Left renal cortex interstitium (tissue), 4 donors: ENCODE measurements at places on chromosomes 16 and 17.

- DNase-seq: no peak
Observed at GRCh38 chr17:3025421-3026124, 37.8 kb downstream of the OR1D5 start.

DNA sequence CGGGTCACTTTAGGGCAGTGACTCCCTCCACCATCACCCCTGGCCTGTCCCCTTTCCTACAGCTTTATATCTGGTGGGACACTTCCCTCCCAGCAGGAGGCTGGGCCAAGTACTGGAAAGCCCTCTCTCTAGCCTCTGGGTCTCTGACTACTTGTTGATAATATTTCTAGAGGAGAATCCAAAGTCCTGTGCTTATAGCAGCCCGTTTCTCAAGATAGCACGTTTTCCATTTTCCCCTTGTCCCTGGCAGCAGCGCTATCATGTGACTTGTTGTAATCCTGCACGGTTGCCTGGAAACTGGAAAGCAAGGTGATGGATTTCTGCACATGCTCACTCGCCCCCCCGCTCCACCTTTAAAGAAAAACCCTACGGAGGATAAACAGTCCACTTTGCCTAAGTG lies 3.3 kb upstream of the AXIN2 start:
- DNase-seq: no peak

DNA sequence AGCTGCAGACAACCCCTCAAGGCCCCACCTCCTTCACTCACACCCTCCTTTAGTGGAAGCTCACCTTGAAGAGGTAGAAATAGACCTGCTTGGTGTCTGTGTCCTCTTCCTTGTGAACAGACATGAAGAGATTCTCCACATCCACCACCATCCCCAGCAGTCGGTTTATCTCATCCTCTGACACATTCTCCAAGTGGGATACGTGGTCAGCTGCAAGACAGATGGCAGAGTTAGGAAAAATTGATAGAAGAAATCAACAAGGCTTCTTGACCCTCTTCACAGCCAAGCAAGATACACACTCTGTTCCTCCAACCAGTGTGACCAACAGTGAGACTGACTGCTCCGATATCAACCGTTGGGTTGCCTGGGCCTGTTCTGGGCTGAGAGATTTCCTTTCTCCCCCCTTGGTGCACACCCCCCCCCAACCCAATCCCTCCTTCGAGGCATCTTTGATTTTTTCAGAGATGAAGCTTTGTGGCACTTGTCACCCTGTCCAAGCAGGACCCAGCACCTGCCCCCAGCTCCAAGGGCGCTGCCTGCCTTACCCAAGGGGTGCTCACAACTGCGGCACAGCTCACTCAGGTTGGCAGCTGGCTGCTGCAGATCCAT lies 902 bp downstream of the KAT2A start:
- DNase-seq: no peak

- no peak for DNase-seq
Observed at GRCh38 chr16:68242085-68242484, 3.1 kb upstream of the PLA2G15 start.

GRCh38 chr17:15255713-15256454 lies 9.2 kb downstream of the PMP22 start:
- no peak for DNase-seq

DNA sequence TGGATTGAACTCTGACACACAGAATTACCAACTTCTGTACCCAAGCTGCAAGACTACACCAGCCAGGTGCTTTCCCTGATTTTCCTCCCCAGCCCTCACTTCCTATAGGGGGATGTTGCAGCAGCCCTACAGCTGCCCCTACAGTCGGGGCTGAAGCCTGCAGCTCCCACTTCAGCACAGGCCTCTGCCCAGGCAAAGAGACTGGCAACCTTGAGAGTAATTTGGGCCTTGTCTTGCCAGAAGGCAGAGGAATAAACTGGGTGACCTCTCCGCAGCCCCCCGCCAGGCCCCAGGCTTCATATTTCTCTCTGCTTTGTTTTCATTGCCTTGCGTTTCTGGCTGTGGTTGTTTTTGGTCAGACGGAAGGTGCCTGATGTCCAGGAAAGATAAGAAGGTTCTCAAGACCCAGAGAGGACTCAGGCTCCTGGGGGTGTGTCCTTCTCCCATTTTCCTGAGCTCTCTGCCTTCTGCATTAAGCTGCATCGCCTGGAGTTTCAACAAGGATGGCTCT lies 32.0 kb downstream of the SLC6A4 start:
- no peak for DNase-seq

DNA sequence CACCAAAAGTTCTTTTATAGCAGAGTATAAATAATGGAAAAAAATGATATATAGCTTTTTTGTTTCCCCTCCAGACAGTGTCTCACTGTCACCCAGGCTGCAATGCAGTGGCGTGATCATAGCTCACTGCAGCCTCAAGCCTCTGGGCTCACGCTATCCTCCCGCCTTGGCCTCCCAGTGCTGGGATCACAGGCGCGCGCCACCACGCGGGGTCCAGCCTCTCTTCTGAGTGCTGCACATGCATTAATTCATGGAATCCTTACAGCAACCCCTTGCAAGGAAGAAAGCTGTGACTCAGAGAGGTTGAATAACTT lies 18.0 kb upstream of the ZNF629 start:
- no peak for DNase-seq

DNA sequence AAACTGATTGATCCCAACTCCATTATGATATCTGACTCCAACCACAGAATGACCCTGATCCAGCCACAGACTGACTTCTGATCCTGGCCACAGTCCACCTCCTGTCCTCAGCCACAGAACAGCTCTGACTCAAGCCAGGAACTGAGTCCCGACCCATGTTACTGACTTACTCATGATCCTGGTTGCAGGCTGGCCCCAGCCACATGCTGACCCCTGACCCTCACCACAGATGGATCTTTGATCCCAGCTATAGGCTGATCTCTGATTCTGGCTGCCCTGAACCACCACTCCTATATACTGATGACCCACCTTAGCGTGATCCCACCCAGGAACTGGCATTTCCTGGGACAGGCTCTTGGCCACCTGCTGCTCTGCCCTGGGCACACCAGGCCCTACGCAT lies 32.2 kb upstream of the IL21R start:
- no peak for DNase-seq

DNA sequence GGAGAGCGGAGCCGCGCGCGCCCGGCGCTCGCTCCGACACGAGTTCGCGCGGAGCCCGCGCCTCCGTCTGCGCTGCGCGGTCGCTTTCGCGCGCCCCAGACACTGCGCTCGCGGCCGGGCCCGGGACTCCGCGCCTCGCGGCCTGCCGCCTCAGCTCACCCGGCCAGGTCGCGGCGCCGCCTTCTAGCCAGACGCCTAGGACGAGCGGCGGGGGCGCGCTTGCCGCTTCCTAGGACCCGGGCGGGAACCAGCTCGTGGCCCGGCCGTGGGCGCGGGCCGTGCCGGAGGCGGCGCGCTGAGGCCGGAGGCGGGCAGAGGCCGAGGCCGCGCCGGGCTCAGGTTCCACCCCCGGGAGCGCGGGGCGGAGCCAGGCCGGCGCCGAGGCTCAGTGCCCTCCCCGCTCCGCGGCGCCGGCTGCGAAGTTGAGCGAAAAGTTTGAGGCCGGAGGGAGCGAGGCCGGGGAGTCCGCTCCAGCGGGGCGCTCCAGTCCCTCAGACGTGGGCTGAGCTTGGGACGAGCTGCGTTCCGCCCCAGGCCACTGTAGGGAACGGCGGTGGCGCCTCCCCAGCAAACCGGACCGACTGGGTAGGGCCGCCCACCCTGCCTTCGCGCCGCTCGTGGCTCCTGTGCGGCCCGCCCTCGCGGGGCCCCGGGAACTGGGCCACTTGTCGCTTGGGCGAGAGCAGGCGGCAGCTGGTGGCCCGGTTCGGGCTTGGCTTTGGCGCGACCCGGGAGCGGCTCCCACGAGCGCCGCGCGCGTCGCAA lies at the start of gene SPHK1:
TSS of gene SPHK1 (plus strand) at position 388 of the 765 bp plus-strand sequence. CDS start 1,036 bp downstream, outside the sequence.
- DNase-seq: no peak

DNA sequence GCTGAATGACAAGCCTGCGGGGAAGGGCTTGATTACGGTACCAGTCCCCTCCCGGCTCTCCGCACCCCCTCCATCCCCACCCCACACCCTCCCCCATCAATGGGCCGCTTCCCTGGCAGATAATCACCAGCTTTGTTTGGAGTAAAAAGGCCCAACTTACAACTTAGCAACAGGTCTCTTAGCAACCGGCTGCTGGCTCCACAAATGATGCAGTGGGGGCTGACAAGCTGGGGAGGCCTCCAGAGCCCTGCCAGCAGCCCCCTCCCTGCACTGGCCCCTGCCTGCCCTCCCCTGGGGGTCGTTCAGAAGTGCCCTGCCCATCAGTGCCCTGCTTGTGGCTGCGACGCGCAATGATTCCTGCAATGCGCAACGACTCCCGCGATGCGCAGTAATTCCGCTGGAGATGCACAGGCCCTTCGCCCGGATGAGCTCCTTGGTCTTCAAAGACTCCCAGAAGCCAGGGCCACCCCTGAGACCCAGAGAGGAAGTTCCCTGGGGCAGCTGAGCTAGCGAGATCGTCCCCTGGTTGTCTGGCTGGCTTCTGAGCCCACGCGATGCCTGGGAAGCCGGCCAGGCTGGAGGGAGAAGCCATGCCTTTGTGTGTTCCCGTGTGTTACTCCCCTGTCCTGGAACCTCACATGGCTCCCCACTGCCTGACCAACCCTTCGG lies 23.3 kb downstream of the CPNE2 start:
- no peak for DNase-seq

GRCh38 chr16:47150067-47150466 lies 6.3 kb upstream of the NETO2 start:
- no peak for DNase-seq

DNA sequence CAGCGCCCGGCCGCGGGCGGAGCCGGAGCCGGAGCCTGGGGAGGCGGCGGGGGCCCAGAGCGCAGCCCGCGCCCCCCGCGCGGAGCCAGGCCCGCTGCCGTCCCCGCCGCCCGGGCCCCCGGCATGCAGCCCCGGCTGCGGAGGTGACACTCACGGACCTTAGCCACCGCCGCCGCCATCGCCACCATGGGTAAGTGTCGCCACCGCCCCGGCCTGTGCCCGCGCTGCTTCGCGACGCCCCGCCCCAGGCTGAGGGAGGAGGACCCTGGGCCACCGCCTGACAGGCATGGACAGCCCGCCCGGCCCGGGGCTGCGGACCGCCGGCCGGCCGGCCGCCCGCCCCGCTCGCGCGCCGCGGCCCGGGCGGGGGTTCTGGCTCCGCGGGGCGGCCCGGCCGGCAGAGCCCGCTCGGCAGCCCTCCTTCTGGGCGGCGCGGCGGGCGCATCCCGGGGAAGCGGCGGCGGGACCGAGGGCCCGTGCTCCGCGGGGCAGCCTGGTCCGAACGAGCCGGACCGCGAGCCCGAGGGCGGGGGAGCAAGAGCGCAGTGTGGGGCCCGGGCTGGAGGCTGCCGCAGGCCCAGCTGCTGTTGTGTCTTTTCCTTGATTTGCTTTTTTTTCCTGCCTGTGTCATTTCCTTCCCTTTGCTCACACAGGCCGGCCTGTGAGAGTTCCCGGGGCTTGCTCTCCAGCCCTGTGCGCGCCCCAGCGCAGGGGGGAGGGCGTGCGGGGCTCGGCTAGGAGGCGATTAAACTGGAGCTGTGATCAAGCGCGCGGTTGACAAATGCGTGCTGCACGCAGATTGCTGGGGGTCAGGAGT lies 565 bp downstream of the MAP3K3 start:
- DNase-seq: no peak

DNA sequence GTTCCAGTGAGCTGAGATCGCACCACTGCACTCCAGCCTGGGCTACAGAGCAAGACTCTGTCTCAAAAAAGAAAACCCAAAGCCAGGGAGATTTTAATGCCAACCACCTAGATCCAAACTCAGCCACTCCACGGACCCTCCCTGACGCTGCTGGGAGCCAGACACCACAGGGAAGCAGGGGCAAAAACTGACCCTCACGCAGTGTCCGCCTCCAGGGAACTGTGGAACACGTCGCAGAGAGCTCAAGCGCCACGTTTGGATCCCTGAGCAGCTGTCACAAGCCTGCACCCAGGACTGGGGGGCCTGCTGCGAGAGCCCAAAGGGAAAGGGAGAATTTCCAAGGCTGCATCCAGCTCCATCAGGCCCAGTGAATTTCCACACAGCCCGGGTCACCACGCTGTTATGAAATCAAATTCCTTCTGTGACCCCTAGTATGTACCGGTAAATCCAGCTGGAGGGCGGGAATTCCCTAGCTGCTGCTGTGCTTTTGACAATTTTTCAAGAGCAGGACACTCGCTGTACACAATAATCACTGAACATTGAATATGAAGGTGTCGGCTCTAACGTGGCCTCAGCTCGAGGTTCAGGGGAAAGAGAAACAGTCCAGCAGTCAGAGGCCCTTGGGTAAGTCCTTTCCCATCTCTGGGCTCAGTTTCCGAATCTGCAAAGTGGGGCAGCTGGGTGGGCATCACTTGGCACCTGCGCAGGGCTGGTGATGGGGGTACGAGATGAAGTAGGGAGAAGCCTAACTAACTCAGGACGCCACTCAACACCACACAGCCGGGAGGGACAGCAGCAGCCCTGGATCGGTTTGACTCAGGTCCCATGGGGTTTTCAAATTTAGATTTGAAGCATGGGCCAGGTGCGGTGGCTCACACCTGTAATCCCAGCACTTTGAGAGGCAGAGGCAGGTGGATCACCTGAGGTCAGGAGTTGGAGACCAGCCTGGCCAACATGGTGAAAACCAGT lies 8.6 kb downstream of the CARHSP1 start:
- no peak for DNase-seq

DNA sequence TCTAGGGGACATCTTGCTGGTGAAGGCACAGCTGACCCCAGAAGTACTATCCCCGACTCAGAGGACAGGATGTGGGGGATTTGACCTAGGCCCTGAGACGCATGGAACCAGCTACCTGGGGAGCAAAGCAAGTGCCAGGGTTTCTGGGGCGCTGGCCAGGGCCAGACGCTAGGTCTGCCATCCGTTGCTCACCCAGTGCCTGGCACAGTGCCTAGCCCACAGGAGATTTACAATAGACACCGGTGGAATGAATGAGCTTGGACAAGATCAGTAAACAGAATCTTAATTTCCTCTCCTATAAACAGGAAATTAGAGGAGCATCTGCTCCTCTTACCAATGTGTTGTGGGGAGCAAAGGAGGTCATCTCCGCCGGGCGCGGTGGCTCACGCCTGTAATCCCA lies 5.0 kb downstream of the RPRML start:
- no peak for DNase-seq

GRCh38 chr16:67651847-67652246 lies 6.9 kb downstream of the CARMIL2 start:
- DNase-seq: no peak

GRCh38 chr17:52106638-52107261 lies 51.8 kb downstream of the CA10 start:
- peak; percentile 36 for DNase-seq

- DNase-seq: no peak
Observed at GRCh38 chr16:28180655-28181460, 30.9 kb downstream of the XPO6 start.

- no peak for DNase-seq
Observed at GRCh38 chr17:35345926-35346771, 27.3 kb downstream of the SLFN11 start.

GRCh38 chr17:57517632-57518456 lies 227.3 kb downstream of the CCDC182 start:
- no peak for DNase-seq

- DNase-seq: no peak
Observed at GRCh38 chr16:74574146-74574545, 32.8 kb downstream of the GLG1 start.

GRCh38 chr17:36529121-36529520 lies 5.5 kb downstream of the MYO19 start:
- no peak for DNase-seq
